ENCODE measurements at places on chromosomes 4 and X.

GRCh38 chr4:107837317-107837716 is 12.6 kb downstream of the SGMS2 start:
- no peak for DNase-seq

DNA sequence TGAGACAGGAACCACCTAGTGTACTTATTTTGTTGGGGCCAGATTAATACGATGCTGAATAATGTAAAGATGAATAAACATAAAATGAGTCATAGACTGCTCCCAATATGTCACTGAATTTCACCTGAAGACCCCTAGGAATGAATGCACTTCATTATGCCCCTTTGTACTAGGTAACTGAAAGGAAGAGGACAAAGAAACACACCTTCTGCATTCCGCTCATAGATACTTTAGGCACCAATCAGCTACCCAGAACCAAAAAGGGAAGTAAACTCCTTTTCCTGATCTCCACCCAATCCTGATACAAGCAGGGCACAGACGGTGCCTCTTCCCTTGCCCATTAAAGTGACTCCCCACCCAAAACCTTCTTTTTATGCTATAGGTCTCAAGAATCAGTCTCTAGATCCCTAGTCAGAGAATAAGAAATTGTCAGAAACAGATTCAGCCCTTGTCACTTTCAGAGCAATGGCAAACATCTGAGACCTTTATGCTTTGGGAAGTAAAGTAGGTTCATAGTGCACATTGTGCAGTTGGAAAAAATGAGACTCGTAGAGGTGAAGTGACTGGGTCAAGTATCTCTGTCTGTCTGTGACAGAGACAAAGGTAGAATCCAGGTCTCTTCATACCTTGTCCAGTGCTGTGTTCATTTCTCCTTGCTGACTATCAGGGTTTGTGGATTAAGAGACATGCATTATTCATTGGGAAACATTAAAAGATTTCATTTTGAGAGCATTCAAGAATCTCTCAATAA is 2.3 kb downstream of the GPR174 start:
- DNase-seq = no peak

GRCh38 chr4:80074069-80074468 is 1.0 kb upstream of the ANTXR2 start:
- DNase-seq = no peak

DNA sequence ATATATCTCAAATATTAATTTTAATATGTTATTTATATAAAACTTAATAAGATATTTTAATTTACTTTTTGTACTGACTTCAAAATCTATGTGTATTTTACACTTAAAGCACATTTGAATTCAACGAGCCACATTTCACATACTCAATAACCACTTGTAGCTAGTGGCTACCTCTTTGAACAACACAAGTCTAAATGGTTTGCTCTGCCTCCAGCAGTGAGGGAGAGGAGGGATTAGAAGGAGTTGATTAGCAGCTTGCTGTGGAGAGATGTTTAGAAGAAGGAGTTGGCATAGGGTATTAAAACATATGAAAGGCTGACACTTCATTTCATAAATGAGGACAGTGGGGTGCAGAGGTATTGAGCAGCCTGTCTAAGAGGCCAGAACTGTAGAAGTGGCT is 124.0 kb downstream of the ARHGAP24 start:
- no peak for DNase-seq

- DNase-seq = no peak
Observed at GRCh38 chrX:79268788-79269187, 98.3 kb downstream of the ITM2A start.

GRCh38 chr4:123064390-123064789 is 142.0 kb upstream of the NUDT6 start:
- DNase-seq = no peak

DNA sequence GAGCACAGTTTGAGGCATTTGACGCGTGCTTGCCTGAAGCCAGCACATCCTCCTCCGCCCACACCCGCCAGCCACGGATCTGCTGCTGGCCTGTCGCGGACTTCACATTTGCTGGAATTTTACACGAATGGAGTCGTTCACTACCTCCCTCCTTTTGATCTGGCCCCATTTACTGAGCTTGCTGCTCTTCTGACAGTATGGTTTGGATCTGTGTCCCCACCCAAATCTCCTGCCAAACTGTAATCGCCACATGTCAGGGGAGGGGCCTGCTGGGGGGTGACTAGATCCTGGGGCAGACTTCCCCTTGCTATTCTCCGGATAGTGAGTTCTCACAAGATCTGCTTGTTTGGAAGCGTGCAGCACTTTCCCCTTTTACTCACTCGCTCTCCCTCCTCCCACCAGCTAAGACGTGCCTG is 19.9 kb upstream of the CPLX1 start:
- DNase-seq = no peak

DNA sequence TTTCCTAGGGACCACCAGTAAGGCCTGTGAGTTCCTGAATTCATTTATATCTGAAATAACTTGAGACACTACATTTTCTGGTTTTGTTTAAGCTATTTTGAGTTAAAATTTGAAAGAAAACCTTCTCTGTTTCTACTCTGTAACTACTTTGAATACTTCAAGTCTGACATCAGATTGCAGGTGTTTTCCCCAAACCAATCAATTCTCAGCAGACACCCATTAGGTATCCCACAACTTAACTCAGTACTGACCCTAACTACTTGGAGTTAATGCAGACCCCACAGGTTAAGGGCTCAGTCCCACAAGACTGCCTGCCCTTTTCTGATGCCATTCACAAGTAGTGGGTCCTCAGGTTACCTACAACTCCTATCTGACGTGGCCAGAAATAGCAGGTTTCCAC is 1100.0 kb upstream of the SLIT2 start:
- no peak for DNase-seq

DNA sequence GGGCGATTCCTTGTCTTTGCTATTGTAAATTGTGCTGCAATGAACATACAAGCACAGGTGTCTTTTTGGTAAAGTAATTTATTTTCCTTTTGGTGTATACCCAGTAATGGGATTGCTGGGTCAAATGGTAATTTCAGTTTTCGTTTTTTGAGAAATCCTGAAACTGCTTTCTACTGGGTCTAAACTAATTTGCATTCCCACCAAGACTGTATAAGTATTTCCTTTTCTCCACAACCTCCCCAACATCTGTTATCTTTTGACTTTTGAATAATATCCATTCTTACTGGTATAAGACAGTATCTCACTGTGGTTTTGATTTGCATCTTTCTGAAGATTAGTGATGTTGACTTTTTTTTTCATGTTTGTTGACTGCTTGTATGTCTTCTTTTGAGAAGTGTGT is 2506.0 kb downstream of the PCDH7 start:
- no peak for DNase-seq

- DNase-seq = no peak
Observed at GRCh38 chr4:11354531-11354930, 74.2 kb downstream of the HS3ST1 start.

- no peak for DNase-seq
Observed at GRCh38 chr4:46934726-46935125, 25.7 kb upstream of the COX7B2 start.
